CD4-positive, alpha-beta T cell (primary cell): ENCODE measurements at places on chromosomes 7 and 10.

DNA sequence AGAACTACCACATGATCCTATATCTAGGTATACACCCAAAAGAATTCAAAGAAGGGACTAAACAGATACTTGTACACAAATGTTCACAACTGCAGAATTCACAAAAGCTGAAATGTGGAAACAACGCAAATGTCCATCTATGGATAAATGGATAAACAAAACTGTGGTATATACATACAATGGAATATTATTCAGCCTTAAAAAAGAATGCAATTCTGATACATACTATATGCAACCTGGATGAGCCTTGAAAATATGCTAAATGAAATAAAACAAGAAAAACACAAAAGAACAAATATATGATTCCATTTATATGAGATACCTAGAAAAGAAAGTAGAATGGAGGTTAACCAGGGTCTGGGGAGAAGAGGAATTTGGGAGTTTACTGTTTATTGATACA, 7.2 kb downstream of the FAM133B start:
- DNase-seq, result no peak

DNA sequence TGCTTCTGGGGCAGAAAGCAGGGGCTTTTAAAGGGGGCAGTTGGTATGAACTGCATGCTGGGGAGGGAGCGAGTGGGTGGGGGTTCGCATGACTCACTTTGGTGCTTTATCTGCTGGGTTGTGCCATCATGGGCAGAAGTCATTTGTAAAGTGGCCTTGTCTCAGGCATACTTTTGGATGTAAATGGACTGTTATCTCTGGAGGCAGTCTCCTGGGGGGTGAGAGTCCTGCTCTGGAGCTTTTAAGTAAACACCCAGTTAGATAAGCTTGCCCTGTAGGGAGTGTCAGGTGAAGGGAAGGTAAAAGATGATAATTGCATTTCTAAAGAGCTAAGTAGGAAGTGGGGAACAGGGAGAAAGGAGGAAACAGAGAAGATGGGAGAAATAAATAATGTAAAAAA, 1.6 kb upstream of the GSTO1 start:
- DNase-seq, result no peak

DNA sequence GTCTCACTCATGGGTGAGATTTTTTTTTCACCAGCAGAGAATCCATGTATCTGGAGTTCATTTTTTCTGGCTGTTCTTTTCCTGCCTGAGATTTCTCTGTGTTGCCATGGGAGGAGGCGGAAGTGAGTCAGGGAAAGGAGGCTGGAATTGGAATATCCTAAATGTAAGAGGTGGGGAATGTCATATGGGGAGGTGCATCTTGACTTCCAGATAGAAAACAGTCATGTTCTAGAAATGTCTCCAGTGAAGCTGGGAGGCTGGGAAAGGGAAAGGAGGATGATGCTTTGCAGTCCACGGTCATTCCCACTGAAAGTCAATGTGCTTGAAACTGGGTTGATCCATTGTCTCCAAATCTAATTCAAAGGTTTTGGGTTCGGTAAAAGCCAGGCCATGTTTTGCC, 39.7 kb upstream of the HPS1 start:
- no peak for DNase-seq

GRCh38 chr10:130175074-130175473, 38.9 kb downstream of the GLRX3 start:
- no peak for DNase-seq

DNA sequence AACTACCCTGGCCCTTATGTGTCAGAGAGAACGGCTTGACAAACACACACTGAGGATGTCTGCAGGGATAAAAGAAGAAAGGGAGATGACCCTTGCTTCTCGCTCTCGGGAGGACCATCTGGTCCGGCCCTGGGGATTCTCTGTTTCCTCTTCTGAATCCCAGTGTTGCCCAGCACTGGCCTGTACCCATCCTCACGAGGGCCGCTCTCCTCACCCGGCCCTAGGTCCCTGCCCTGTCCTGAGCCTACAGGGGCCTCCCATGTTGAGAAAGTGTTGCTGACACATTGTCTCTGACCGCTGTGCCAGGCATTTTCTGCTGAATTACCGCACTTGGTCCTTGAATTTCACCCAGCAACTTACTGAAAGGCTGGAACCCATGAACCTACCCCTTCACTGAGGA, 171.9 kb upstream of the LANCL2 start:
- DNase-seq, result no peak

DNA sequence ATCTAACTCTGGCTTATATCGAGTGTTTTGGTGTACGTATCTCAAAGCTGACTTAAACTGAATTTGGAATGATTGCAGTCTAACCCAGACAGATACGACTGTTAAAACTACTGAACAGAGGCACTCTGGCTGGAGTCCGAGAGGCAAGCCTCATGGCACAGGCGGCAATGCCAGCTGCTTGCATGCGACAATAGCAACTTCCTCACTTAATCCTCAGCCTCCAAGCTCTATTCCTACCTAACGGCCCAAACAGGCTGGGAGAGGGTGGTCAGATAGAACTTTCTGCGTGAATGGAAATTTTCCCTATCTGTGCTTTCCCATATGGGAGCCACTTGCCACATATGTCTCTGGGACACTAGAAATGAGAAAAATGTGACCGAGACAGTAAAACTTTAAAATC, 292.0 kb upstream of the KLF6 start:
- no peak for DNase-seq

DNA sequence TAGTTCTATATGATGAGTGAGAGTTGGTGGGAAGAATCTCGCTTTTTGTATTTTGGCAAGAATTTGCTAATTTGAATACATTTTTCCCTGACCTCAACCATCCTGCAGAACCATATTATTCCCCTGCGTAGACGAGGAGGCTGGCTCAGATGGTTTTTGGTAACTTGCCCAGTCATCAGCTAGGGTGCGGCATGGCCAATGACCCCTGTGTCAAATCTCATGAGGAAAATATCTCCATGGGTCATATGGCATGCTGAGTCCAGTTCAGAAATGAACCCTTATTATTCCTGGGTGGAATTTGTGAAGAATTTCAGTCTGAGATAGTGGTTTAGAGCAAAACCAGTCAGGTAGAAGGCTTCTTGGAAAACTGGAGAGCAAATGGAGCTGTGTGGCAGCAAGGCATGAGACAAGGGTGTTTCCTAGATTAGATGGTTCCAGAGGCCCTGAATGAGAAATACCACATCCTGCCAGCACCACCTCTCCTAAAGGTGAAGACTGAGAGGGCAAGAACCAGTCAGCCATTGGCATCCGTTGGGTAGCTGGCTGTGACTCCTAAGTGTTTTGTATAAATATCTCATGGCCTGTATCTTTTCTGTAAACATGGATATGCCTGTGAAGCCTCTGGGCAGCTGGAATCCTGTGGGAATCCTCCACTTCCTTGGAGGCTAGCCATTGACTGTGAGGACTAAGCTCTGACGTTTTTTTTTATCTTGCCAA, 5.8 kb upstream of the UPP1 start:
- DNase-seq, result no peak

- no peak for DNase-seq
Observed at GRCh38 chr7:157177983-157178381, 39.3 kb downstream of the UBE3C start.

DNA sequence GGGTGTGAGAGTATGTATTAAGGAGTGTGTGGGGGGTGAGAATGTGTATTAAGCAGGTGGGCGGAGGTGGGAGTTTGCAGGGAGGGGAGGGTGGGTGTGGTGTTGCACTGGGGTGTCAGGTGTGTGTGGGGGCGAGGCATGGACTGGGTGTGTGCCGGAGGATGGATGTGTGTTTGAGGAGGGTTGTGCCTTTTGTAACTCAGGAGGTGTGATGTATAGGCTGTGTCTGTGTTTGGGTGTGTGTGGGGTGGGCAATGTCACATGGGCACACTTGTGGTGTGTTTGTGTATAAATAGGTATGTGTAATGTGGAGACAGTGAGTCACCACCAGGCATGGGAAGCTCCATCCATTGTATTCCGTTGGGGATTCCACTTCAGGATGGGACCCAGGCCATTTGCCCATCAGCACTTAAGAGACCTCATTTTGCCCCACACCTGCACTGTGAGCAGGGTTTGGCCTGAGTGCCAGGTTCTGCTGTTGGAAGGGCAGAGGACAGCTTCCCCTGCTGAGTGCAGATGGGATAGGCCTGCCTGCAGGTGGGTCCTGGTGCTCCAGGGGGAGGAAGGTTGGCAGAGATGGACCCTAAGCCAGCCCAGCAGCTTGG, 5.8 kb downstream of the UNC5B start:
- no peak for DNase-seq

- DNase-seq, result no peak
Observed at GRCh38 chr10:66752714-66753113, 173.1 kb upstream of the LRRTM3 start.

- no peak for DNase-seq
Observed at GRCh38 chr7:112511451-112512202, 30.8 kb downstream of the LSMEM1 start.
